ENCODE measurements at places on chromosomes 1 and 21.

- peak; percentile 69 for DNase-seq
Observed at GRCh38 chr1:204377800-204378668, 18.3 kb upstream of the PLEKHA6 start.

GRCh38 chr1:95752515-95753381, 518.7 kb downstream of the RWDD3 start:
- DNase-seq: no peak

DNA sequence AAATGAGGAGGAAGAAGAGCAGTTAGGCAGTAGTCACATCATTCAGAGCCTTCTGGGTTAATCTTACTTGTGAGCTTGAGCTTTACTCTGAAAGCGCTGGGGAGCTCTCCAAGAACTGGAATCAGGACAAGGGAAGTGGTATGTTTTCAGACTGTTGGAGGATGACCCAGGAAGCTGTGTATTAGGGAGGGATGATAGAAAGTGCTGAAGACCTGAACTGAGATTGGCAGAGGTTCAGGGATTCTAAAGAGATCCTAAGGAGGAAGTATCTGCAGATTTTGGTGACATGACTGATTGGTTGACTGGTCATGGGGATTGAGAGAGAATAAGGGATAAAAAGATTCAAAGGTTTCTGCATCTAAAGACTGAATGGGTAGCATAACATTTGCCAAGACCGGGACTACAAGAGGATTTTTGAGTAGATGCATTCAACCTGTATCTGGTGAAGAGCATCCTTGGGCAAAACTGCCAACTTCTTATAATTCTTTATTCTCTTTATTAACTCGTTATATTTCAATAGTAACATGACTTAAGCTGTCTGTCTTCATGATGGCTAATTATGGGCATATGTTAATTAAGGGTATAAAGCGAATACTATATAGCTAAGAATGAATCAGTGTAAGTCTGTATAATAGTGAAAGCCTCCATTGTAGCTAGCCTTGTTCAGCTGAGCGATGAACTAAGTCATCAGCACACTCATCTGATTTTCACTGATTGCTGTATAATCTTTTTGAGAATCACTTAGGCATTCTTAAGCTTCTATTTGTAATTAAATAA, 41.8 kb downstream of the XCL1 start:
- DNase-seq: no peak

- no peak for DNase-seq
Observed at GRCh38 chr1:212721388-212722247, 22.0 kb upstream of the BATF3 start.

- DNase-seq: no peak
Observed at GRCh38 chr1:89996450-89997110, 1.7 kb downstream of the ZNF326 start.

Data from GM10248 (cell line).